Suprapubic skin (tissue), 4 donors: ENCODE measurements at places on chromosomes 6 and 20.

GRCh38 chr20:46637020-46637419, 14.2 kb downstream of the SLC13A3 start:
- DNase-seq = no peak

DNA sequence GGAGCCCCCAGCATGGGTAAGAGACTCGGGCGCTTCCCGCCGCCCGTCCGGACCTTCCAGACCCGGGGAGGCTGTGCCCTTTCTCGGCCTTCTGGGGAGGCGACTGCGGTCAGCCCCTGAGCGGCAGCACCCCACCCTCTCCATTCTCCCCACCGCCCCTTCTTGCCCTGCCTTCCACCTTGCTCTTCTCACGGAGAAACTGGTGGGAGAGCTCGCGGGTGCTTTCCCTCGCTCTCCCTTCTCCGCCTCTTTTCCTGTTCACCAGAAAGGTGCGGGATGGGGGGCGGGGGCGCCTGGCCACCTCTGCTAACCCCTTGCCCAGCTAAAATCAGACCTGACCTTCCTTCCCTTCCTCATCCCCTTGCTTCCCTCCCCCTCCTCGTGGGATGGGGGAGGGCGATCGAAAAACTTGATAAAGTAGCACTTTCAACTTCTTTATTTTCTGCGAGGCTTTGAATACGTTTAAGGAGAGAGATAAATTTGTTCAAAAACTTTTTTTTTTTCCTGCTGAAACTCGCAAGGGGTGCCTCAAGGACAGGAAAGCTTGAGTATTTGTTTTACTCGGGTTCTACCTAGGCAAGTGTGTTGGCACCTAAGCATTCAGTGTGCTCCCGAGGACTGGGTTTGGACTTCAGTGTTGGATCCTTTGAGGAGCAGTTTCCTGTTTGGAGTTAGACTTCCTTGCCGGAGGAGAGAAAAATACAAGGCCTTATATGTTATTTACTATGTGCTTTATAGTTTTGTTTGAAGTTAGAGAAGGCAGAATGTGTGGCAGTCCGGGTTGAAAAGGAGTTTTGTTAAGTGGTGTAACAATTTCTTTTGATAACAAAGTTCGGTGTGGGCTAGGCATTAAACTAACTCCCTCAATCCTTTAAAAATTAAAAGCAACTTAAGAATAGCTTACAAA, 897 bp downstream of the CD2AP start:
- DNase-seq = peak; percentile 75

- DNase-seq = no peak
Measured at GRCh38 chr6:150620244-150620643, 20.6 kb downstream of the PLEKHG1 start.

DNA sequence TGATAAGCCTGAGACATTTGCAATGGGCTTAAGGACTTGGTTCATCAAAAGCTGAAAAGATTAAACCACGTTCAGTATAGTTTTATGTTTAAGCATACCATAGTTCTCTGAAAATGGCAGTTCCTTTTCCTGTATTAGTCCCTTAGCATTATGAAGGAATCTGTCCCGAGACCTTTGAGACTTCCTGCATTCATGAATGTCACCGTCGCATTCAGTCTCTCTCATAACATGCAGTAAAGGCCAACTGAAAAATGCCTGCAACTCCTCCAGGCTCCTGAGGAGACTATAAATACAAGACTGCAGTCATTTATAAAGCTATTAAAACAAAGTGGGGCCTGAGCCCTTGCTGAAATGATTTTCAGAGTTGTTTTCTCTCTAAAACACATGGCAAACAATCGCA, 129.1 kb downstream of the SYCP2 start:
- DNase-seq = no peak

- no peak for DNase-seq
Measured at GRCh38 chr20:62822788-62823651, 6.2 kb downstream of the COL9A3 start.

GRCh38 chr20:63106765-63107448, 100.1 kb upstream of the BHLHE23 start:
- DNase-seq = no peak

DNA sequence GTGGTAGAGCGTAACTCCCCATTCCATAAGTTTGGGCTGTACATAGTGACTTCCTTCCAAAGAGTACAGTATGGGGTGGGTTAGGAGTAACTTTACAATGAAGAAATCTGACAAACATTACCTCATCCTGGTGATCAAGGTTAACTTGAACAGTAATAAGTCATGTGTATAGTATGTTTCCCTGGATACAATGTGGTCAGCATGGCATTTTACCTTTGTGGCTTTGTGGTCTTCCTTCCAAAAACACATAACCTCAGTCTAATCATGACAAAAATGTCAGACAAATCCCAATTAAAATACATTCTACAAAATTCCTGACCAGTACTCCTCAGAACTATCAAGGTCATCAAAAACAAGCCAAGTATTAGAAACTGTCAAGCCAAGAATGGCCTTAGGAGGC, 225.1 kb downstream of the UBE3D start:
- DNase-seq = no peak

DNA sequence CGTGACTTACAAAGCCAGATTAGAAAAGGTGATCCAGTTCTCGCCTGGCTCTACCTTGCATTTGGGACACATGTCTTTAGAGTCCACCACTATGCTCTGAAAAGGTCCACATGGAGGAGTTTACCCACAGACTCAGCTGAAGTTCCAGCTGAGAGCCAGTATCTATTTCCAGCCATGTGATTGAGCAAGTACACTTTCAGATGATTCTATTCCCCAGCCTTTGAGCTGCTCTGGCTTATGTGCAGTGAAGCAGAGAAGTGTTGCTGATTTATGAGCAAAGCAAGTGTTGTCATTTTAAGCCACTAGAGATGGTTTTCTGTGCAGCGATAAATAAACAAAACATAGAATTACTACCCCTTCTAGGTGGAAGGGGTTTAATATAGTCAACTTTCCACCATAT, 520.8 kb upstream of the RNF217 start:
- no peak for DNase-seq

- no peak for DNase-seq
Measured at GRCh38 chr20:38883081-38883980, 42.9 kb upstream of the FAM83D start.

DNA sequence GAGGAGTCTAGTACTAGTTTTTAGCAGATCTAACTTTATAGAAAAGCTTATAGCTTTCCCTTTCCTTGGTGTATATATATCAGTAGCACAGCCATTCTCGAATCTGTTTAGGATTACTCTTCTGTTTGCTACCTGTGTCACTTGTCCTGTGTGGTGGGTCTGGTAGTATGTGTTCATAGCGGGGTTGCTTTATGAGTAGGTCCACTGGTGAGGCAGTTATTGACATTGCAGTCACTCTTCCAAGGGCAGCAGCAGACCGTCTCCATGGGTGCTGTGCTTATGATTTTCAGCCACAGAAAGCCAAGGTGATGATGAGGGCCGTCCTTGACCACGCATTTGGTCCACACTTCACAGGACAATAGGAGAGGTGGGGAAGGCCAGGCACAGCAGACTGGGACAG, 171.5 kb downstream of the CDKAL1 start:
- DNase-seq = no peak

DNA sequence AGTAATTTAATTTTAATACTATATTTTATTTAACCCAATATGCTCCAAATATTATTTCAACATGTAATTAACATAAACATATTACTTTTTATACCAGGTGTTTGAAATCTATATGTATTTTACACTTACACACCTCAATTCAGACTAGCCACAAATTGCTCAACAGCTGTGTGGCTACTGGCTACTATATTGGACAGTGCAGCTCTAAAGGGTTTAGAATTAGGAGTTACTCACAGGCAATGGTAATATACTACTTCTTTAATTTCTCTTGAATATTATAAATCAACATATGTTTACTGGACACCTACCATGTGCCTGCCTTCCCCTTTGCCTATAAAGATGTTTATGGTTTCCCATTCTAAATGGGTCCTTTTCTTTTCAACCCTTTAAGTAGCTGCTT, 2.3 kb downstream of the MTRF1L start:
- no peak for DNase-seq

GRCh38 chr6:43170417-43170930, 595 bp upstream of the SRF start:
- DNase-seq = no peak

DNA sequence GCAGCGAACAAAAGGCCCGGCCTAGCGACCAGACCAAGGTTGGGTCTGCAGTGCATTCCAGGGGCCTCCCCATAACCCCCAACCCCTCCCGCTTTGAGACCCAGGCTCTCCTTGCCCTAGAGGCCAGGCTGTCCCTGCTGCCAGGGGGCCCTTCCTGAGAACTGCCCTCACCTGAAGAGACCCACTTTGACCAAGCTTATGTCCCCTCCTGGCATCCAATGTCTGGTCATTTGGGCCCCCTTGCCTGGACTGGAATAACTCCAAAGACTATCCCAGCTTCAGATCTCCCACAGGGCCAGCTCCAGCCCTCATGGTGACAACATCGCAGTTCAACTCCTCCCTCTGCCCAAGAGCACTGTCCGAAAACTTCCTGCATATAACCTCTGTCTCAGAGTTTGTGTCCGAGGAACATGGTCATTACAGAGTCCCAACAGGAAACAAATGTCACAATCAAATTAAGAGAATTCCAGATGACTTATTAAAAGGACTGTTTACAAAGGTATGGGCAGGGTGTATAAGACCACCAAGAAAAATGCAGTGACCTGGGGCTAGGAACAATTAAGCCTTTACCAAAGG, 125.0 kb downstream of the BANF2 start:
- no peak for DNase-seq

- DNase-seq = no peak
Measured at GRCh38 chr20:17874271-17875105, 94.1 kb downstream of the SNX5 start.

GRCh38 chr6:5995949-5996713, 10.6 kb downstream of the NRN1 start:
- no peak for DNase-seq

DNA sequence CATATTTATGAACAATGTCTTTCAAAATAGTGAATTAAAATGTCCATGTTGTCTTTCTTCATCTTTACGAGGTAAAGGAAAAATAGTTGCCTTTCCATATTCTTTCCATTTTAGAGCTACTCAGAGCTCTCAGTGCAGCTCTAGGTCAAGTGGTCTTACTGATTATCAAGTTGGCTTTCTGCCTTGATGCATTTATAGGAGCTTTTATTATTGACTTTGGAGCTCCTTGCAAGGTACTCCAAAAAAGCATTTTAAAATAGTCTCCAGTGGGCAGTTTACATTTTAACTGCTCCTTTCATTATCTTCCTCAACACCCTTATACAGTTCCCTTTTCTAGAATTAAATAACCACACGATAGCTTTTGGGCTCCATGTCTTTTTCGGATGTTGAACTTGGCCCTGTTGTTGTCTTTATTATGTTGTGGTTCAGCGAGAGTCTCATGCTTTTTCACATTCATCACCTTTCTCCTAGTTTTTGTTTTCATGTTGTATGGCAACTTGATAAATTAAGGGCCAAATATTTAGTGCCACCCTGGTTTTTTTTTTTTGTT, 122.9 kb downstream of the CLIC5 start:
- DNase-seq = no peak

DNA sequence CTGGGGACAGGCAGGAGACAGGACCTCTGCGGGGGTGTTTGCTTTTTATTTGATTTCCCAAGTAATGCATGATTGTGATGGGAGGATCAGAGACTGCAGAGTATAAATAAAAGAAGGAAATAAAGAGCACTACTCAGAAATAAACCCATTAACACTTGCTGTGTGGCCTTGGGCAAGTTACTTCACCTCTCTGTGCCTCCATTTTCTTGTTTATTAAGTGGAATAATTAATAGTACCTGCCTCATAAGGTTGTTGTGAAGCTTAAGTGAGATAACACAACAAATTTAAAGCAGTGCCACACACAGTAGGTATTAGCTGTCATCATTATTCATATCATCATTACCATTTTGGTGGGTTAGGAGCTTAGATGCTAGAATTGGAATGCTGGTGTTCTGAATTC, 8.1 kb downstream of the CEBPB start:
- no peak for DNase-seq

DNA sequence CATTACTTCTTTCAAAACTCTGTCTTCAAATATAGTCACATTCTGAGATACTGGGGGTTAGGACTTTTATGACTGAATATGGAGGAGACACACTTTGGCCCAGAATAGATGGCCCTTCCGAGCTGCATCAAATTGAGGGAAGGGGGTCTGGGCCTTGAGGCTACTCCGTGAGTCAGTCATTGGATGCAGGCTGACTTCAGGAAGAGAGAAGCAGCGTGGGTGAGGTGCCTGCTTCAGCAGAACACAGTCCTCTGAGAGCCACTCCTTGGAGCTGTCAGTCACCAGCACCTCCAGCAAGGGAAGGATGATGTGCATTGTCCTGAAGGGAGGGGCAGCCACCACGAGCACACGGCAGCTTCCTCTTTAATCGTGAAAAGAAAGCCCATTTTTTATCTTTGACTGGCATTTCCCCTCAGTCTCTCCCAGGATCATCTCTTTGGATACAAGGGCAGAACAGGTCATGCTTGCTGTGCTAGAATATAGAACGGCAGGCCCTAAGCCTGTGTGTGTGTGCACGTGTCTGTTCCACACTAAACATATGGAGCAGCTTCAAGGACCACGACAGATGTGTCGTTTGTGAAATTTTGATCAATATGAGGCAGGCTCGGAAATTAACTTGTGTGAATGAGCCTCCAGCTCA, 721.6 kb downstream of the KIF16B start:
- DNase-seq = no peak

DNA sequence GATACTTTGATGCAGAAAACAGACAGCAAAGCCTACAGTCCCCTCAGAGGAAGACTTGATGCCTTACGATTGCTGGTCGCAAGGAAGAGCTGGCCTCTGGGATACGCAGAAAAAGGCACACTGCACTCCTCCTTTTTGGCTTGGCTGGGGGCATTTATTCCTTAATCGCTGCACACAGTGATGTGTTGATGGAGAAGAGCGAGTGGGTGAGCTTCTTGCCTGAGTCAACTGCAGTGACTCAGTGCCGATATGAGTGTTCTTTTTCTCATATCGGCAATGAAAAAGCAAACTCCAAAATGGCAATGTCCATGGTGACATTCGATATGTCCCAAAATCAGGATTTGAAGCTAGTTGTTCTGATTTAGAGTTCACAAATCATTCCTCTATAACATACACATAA, 794.8 kb downstream of the HACE1 start:
- DNase-seq = no peak

DNA sequence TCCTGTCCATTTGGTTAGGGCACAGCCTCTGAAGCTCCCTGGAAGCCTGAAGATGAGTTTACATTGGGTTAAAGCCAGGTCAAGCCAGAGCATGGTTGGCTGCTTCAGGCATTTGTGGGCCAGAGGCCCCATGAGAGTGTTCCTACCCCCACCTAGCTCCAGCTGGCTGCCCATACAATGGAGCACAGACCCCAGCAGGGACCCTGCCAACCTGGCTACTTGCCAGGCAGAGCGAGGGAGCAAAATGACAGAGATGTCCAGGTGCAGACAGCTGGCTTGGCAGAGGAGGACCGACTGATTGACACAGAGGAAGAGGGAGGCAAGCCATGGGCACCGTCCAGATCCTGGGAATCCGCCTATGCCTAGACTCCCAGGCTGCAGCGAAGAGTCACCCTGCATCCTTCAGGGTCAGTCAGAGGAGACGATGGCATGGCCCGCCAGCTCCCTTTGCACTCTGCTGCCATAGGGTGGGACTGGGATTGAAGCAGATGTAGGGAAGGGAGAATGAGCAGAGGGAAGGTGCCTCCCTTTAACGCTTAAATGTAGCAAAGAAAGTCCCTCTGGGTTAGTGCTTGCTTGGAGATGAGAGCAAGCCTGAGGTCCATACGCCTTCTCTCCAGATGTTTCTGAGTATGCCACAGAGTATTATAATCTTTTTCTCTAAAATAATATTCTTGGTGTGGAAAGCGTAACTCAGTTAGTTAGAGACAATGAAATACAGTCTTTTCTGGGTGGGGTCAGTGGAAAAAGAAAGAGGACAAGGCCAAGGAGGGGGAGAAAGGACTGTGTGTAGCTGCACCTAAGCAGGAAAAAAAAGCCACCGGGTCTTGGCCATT, 77.6 kb upstream of the FYN start:
- DNase-seq = no peak
